ENCODE measurements at places on chromosomes 2 and 18.

GRCh38 chr18:6807515-6808257 is 78.2 kb downstream of the ARHGAP28 start:
- no peak for DNase-seq

- no peak for DNase-seq
These were observed 275.6 kb upstream of the ID2 start for GRCh38 chr2:8406271-8406670.

GRCh38 chr2:69154106-69154505 is 141.1 kb downstream of the ANTXR1 start:
- no peak for DNase-seq

DNA sequence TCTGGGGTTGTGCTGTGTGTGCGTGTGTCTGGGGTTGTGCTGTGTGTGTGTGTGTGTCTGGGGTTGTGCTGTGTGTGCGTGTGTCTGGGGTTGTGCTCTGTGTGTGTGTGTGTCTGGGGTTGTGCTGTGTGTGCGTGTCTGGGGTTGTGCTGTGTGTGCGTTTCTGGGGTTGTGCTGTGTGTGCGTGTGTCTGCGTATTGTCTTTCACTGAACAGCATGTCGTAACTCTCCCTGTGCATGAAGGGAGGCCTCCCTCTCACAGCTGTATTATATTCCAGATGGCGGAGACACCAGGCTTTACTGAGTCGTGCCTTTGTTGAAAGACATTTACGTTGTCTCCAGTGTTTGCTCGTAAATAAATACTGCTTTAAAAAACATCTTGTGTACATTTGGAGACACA is 5.9 kb downstream of the ACKR3 start:
- DNase-seq = no peak

- no peak for DNase-seq
These were observed 717.2 kb downstream of the RNF144A start for GRCh38 chr2:7634409-7634808.

GRCh38 chr2:105895990-105896764 is 151.5 kb downstream of the NCK2 start:
- no peak for DNase-seq

GRCh38 chr2:176584333-176584732 is 315.1 kb downstream of the MTX2 start:
- DNase-seq = no peak

GRCh38 chr2:112582314-112582746 is 2.1 kb upstream of the CHCHD5 start:
- DNase-seq = no peak

- no peak for DNase-seq
These were observed 235.1 kb downstream of the SEPTIN10 start for GRCh38 chr2:109378682-109379081.

Data from CMK (cell line).